ENCODE measurements at places on chromosomes 5 and 9.
A peak's percentile ranks its signal among the peaks of the same experiment; 100 is the strongest.

GRCh38 chr9:5886114-5886939, 4.4 kb upstream of the MLANA start:
- DNase-seq: peak; percentile 83

GRCh38 chr9:132866898-132867297, 11.2 kb downstream of the AK8 start:
- DNase-seq: no peak

DNA sequence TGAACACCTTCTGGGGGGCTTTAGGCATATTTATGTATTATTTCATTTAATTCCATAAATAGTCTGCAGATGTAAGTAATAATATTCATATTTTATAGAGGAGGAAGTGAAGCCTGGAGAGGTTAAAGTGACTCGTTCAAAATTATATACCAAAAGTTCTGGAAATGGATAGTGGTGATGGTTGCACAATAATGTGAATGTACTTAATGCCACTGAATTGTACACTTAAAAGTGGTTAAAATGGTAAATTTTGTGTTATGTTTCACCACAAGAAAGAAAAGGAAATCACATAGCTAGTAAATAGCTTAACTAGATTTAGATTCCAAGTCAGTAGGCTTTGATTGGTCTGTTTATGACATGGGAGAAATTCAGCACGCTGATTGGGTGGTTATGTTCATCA, 13.0 kb upstream of the TMEFF1 start:
- DNase-seq: no peak

- DNase-seq: no peak
Measured at GRCh38 chr9:89721176-89721700, 116.4 kb downstream of the GADD45G start.

DNA sequence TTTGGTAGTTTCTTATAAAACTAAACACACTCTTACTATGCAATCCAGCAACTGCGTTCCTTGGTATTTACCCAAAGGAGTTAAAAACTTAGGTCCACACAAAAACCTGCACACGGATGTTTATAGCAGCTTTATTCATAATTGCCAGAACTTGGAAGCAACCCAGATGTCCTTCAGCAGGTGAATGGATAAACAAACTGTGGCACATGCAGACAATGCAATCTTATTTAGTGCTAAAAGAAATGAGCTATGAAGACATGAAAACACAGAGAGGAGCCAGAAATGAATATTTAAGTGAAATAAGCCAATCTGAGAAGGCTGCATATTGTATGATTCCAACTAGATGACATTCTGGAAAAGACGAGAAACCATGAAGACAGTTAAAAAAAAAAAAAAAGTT, 10.7 kb downstream of the WNK2 start:
- no peak for DNase-seq

DNA sequence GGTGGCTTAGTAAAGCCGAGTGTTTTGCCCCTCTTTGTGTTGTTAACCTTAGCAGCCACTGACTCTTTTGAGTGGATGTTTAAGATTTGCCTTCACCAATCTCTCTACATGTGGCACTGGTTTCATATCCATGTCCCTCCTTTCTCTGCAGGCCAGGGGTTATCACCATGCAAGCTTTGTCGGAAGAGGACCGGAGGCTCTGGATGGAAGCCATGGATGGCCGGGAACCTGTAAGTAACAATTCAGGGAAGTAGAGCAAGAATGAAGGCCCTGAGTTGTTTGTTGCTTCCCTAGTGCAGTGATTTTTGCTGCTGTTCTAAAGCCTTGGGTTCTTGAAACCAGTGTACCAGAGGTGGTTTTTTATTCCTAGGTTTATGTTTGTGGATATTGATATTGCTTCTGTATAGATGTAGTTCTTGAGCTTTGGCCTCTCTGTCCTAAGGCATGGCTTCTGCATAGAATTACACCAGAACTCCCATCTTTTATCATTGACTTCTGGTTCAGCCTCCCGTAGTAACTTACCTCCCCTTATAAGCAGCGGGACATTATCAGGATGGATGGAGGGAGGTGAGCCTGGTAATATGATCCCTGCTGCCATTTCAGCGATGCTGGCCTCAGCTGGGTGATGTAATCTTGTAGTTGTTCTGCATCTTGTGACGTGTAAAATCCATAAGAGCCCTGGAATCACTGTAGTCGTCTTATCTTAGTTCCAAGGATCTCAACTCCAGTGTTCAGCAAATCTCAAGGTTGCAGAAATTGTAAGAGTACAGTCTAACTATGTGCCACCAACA, 161.9 kb downstream of the ARHGAP26 start:
- no peak for DNase-seq

DNA sequence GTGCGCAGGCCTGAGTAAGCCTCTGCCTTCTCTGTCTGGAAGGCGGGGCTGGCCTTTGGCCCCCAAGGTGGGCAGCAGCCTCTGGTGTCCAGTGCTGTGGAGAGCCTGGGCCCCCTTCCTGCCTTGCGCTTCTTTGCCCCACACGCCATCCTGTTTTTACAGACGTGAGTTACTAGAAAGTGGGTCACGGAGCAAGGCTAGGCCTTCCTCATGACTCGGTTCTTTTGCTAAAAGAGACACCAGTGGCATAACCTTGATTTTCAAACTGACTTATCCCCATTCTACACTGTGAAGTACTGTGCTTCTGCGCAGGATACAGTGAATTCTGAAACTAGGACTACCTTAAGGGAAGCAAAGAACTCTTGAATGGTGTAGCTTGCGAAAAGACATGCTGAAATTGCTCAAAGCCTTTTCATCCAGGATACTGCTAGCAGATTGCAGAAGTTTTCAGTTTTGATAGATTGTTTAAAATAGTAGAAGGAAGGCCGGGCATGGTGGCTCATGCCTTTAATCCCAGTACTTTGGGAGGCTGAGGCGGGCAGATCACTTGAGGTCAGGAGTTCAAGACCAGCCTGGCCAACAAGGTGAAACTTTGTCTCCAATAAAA, 7.2 kb downstream of the ROPN1L start:
- DNase-seq: no peak

DNA sequence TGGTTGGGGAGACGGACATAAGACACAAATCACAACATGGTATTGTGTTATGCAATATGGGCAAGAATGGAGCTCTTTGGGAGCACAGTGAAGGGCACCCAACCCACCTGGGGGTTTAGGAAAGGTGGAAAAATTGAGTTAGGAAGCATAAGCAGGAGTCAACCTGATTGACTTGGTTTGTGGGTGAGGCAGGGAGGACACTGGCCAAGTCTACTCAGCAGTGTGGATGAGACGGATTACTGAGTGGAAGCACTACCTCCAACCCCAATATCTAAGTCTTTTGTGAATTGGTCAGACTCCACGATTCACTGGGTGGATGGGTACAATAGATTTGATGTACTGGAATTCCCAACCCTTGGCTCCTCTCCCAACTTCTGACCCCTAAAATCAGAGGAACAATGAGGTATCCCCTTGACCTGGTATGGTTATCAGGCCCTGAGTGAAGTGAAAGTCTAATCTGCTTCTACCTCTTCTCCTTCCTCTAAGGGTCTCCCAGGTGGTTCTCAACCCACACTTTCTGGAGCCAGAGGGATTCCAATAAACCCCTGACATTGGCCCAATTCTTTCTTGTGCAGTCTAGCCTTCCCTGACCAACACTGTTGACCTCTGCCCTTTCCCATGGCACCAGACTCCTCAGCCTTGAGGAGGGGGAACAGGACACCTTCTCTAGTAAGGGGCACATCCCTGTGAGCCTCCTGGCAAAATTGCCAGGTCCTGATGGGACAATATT, 5.2 kb downstream of the EGR1 start:
- no peak for DNase-seq

DNA sequence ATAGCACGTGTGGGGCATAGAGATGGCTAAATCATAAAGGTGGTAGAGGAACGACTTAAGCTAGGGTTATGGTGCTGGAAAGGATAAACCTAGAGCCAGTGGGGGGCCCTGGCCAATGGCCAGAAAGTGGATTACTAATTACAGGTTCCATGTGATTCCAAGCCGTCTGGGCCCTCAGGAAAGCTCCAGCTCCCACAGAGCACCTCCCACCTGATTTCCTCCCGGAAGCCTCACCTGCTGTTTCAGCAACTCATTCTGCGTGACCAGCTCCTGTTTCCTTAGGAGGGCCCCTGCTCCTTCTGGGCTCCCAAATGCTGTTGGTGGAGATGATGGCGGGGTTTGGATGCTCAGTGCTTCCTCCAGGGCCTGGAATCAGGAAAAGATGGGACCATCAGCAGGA, 16.2 kb downstream of the GPX3 start:
- DNase-seq: no peak

GRCh38 chr5:100889165-100889743, 13.8 kb downstream of the ST8SIA4 start:
- no peak for DNase-seq

- DNase-seq: no peak
Measured at GRCh38 chr9:109910671-109911518, 130.9 kb downstream of the PALM2AKAP2 start.

DNA sequence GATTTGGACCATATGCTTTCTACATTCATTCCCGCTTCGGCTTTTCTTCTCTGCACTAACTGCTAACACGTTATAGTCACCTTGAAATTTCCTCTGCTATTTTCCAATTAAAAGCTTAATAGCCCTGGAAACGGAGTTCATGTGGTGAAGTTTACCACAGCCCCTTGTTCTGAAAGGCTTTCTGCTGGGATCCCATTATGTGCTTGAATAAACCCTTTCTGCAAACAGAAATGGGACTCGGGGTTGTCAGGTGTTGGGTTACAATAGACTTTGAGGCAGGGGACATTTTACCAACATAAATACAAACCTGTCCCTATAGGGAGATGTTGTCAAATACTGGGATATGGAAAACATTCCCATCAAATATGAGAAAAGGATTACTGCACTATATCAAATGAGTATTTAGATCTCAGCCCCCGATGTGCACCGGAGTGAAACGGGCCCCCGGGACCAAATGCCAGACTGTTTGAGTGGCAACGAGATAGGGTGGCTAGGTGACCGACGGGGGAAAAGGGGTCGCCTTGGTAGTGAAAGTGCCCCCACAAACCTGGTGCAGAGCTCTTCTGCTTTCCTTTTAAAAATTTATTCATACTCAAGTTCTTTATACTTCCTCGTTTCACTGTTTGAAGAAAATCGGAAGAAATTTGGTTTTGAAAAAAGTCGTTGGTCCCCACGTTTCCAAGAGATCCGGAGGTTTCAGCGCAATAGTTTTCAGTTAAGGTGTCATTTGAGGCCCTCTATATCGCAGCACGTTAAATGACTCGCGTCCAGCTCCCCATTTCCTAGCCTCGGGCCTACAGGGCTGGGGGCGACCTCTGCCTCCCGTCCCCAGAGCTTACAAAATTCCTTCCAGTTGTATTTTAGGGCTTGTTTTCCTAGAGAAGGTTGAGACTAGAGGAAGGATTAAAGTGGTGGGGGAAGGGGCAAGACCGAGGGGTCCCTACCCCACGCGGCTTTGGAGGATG, 2.1 kb upstream of the DMRT3 start:
- no peak for DNase-seq

- peak; percentile 72 for DNase-seq
Measured at GRCh38 chr9:33225319-33226147, 14.4 kb upstream of the SPINK4 start.
